ENCODE measurements at places on chromosomes 7 and 10.

- DNase-seq: no peak
These were observed 38.0 kb downstream of the UNC5B start for GRCh38 chr10:71250405-71250804.

- no peak for DNase-seq
These were observed 7.2 kb downstream of the HOXA13 start for GRCh38 chr7:27192546-27193334.

DNA sequence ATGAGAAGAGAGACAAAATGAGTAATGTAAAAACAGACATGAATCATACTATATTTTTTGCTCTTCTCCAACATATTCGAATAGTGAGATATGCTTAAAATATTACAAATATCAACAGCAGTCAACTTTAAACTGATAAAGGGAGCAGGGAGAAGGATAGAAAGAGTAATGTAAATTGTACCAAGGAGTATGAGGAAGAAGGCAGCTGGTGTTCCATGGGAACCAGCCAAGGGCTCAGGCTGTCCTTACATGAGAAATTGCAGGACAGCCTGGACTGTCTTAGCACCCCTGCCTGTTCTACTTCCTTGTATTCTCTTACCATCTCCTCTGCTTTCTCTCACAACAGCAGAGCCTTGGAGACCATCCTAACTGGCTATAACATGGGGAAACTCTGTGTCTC lies 128.7 kb downstream of the TSPAN12 start:
- no peak for DNase-seq

DNA sequence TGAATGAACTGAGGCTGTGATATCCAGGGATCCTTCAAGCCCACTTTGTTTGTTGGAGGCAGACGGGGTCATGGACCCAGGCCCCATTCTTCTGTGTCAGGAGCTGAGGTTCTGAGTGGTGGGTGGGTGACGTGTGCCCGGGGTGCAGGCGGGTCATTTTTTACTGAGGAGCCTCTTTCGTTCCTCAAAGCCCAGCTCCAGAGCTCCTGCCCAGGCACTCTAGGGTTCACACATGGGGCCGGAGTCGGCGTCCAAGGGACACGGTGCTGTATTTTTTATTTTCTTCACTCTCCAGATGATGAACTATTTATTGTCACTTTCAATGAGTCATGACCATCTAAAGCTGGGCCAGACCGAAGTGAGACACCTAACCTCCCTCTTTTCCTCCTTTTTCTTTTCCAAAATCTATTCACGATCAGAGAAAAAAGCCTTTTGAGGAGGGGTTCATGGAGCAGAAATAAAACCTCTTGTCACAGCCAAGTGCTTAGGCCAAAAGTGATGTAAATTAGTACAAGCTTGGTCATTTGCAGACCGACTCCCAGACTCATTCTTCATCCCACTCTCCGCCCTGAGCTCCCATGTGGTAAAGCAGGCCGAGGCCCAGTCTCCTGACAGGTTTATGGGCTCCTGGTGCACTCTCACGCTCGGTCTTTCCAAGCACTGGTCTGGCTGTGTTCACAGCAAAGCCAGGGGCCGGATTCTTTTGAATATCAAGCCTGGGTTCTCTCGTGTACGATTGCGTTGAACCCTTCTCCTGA lies 41.4 kb upstream of the PITRM1 start:
- DNase-seq: no peak

- no peak for DNase-seq
These were observed 221.4 kb upstream of the PITRM1 start for GRCh38 chr10:3393958-3394357.

- DNase-seq: no peak
These were observed 28.9 kb downstream of the RAB11FIP2 start for GRCh38 chr10:118017850-118018249.

GRCh38 chr7:2233926-2234325 lies 1.2 kb upstream of the MAD1L1 start:
- no peak for DNase-seq

DNA sequence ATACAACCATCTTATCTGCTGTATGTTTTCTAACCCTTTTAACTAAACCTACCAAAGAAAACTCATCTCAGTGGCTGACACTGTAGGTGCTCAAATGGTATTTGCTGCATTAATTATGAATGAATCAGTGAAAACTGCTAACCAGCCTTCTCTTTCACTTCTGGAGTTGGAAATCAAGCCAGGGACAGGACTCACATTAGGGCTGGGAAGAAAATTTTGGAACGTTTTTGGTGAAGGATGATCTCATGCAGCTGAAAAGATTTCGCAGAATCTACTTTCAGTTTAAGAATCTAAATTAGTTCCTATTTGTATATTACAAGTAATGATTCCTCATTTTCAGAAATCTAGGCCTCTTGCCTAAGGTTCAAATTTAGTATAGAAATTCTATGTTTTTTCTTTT lies 12.9 kb downstream of the MTPN start:
- DNase-seq: no peak

DNA sequence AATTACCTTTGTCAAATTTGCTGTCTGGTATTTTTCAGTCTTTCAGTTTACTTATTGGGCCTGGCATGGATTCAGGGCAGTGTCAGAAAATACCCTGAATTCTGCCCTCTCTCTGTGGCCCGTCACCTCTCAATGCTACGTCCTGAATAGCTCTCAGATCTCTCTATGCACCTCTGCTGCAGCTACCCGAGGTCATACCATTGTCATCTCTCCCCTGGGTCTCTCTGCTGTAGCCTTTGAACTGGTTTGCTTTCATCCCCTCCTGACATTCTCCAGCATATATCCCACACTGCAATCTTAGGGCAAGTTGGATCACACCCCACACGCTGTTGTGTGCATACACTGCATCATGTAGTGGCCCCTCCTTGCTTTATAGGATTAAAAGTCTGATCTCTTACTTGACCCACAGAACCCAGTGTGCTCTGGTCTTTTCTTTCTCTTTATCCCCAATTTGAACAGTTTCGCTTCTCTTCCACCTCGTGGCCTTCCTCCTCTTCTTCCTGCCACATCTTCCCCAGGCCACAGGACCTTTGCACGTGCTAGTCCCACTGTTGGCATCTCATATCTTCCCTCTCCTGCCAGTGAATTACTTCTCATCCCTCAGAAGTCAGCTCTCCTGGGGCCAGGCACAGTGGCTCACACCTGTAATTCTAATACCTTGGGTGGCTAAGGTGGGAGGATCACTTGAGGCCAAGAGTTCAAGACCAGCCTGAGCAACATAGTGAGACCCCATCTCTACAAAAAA lies 372.9 kb downstream of the GALNT17 start:
- DNase-seq: no peak

GRCh38 chr10:103911021-103911459 lies 6.9 kb downstream of the STN1 start:
- no peak for DNase-seq

GRCh38 chr7:78528964-78529363 lies 730.4 kb downstream of the PHTF2 start:
- no peak for DNase-seq

DNA sequence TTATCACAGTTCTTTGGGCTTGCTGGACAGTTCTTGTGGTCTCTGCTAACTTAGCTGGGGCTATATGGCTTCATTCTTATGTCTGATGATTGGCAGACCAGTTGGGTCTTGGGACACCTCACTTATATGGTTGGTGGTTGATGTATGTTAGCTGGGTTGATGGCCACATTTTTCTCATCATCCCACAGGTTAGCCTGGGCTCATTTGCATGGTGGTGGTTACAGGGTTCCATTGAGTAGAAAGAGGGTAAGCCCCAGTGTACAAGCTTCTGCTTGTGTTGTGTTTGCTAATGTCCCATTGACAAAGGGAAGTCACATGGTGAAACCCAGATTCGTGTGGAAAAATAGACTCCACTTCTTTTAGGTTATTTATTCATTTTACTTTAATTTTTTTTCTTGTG lies 40.6 kb downstream of the TMEM60 start:
- no peak for DNase-seq

- DNase-seq: no peak
These were observed 30.3 kb downstream of the PIK3CG start for GRCh38 chr7:106895246-106895864.

DNA sequence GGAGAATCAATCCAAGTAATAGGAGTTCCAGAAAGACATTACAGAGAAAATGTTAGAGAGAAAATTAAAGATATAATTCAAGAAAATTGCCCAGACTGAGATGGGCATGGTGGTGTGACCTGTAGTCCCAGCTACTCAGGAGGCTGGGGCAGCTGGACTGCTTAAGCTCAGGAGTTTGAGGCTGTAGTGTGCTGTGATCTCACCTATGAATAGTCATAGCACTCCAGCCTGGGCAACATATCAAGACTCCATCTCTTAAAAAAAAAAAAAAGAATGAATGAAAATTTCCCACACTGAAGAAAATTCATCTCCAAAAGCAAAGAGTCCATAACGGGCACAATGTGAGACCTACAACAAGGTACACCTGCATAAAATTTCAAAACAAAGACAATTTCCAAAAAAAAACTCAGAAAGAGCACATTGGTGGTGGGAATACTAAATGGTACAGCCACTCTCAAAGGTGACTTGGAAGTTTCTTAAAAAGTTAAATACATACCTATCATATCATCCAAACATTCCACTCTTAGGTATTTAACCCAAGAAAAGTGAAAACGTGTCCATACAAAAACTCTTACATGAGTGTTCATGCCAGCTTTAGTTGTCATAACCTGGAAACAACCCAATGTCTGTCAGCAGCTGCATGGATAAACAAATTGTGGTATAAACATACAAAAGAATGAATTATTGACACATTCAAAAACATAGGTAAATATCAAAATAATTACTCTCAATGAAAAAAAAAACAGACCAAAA lies 6.9 kb upstream of the RGS10 start:
- no peak for DNase-seq

DNA sequence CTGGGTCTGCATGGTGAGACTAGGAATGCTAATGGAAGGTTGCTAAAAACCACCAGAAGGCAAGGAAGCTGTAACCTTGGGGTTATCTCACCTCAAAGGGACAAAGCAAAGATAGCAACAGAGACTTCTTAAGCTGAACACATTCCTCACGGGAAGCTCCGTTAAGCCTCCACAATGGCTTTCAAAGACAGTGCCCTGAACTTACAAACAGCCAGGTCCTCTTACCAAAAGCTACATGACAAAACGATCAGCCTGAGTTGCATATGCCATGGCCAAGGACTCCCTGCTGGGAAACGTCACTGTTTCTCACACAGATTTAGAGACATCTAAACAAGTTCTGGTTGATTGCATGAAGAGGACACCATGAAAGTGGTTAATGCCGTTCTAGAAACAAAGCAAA lies 52.7 kb downstream of the HTR5A start:
- no peak for DNase-seq

DNA sequence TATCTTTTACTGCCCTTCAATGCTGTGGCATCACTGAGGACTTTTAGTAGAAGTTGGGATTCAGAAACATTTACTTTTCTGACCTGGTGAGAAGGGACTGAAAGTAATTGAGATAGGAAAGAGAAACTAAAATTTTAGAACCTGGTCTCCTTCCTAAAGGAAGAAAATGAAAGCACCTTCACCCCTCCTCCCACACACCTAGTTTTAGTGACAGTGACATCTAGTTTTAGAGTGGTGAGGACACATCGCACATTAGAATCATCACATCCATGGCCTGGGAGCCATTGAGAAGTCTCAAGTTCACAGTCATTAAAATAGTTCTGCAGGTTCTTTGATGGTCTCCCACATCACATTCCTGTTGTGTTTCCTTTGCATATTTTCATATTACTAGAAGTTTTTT lies 16.1 kb downstream of the TAS2R41 start:
- DNase-seq: no peak

DNA sequence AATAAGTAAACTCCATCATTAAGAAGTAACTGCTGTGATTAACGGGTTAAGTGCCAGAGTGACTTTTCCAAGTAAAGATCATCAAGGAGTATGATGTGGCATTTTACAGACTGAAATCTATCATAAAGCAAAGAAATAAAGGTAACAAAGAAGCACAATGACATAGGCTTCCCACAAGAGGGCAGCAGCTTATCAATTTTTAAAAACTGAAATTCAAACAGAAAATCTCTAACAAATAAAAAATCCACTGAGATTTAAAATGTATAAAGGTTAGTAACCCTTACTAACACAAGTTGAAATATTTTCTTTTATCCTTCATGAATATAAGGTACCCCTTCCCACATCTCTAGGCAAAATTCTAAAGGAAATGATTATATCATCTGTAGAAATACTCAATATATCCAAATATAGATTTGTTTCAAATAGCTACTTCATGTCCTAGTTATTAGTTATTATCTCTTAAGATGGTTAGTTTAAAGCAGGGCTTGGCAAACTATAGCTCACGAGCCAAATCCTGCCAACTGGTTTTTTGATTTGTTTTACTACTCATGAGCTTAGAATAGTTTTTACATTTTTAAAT lies 29.2 kb downstream of the FAM3C start:
- DNase-seq: no peak

DNA sequence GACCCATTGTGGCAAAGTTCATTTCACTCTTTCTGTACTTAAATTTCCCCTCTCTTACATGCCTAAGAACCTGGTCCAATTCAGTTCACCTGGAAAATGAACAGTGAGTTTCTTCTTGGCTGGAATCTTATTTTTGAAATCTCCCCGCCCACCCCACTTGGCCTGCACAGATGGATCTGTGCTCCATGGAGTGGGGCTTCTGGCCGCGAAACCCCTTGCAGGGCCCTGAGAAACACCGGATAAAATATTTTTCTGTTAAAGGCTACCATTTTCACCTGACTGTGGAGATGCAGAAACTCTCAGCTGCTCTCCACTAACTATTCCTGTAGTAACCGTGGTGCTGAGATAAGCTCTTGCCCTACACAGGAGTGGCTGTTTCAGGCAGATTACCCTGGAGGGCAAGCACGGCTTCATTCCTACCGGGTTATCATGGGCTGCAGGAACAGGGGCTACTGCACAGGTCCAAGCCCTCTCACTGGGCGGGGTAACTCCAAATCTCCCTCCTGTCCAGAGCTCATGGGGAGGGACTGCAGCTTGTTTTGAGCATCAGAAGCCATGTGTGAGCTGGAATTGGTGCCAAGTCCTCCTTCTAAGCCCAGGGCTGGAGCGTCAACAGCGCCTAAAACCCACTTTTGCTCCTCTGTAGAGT lies 118.9 kb downstream of the PRPF18 start:
- no peak for DNase-seq

GRCh38 chr10:62907470-62908212 lies 91.5 kb upstream of the EGR2 start:
- DNase-seq: no peak

DNA sequence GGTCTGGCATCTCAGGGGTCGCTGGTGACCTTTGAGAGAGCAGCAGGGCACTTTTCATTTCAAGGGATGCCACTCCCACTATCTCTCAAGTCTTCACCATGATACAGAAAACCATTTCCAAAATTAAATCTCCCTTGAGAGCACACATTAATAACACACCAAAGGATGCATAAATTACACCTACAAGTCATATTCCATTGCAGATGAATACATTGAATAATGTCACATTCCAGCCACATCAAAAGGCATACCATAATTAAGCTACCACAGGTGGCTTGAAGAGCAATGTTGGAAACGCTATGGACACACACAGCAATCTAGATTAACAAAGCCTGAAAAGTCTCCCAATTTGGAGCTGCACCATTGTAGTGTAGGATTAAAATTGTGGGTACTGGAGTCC lies 353.3 kb upstream of the ZMIZ1 start:
- DNase-seq: no peak

GRCh38 chr7:47792521-47793121 lies 155.6 kb downstream of the PKD1L1 start:
- DNase-seq: peak; percentile 18
